WTC11 (cell line): ENCODE measurements at places on chromosomes 2 and 18.
A peak's percentile ranks its signal among the peaks of the same experiment; 100 is the strongest.

DNA sequence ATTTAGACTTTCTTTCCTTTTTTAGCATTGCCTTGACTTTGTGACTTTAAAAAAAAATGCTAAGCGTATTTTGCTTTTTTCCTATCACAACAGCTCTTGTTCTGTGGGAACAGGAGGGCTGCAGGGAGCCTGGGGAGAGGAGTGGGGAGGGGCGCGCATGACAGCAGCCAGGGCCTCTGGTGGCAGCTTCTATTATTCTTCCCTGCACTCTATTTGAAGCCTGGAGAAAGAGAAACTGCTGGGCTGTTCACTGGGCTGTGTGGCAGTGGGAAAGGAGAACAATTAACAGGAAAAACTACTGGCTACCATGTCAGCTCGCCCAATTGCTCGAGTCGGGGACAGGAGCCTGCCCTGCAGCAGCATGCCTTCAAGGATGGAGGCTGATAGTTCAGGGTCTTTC, 119.0 kb upstream of the ZBTB14 start:
- peaks cover 31% of the 10 kb centered on the region for H3K4me1 ChIP-seq
- H3K36me3 ChIP-seq: no peaks in the 10 kb centered on the region
- H3K27me3 ChIP-seq: no peaks in the 10 kb centered on the region

GRCh38 chr18:9683418-9684396, 24.4 kb upstream of the RAB31 start:
- no peak overlapping the region for H3K4me3 ChIP-seq
- no peak for DNase-seq
- peaks cover 21% of the 10 kb centered on the region for H3K4me1 ChIP-seq
- H3K27ac ChIP-seq: no peak overlapping the region
- no peaks in the 10 kb centered on the region for H3K36me3 ChIP-seq

- H3K4me1 ChIP-seq: peaks cover 14% of the 10 kb centered on the region
- H3K27me3 ChIP-seq: no peaks in the 10 kb centered on the region; the same call in 1 of the 2 replicates
- no peak overlapping the region for H3K4me3 ChIP-seq
- no peak overlapping the region for H3K27ac ChIP-seq
These were observed 64.7 kb upstream of the PXDN start for GRCh38 chr2:1808981-1809422.

GRCh38 chr2:229463841-229464346, 192.8 kb upstream of the PID1 start:
- no peak for DNase-seq
- H3K27me3 ChIP-seq: no peaks in the 10 kb centered on the region

GRCh38 chr2:135072125-135072997, 20.3 kb downstream of the RAB3GAP1 start:
- DNase-seq: no peak
- no peak overlapping the region for H3K4me3 ChIP-seq
- no peaks in the 10 kb centered on the region for H3K27me3 ChIP-seq
- no peaks in the 10 kb centered on the region for H3K4me1 ChIP-seq

DNA sequence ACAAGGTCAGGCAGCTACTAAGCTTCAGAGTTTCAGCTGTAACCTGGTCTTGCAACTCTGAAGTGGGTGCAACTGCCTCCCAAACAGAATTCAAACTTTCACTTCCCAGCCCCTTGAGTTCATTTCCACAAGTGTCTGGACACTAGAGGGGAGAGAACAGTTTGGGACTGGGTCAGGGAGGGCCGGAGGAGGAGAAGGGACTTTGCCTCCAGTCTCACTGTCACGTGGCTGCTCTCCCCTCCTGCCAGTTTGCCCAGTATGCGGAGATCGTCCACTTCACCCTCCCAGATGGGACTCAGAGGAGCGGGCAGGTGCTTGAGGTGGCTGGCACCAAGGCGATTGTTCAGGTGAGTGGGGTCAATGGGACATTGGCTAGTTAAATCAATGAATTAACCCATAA, 20.6 kb upstream of the ANKRD53 start:
- H3K27me3 ChIP-seq: peaks cover 49% of the 10 kb centered on the region
- H3K27ac ChIP-seq: no peak overlapping the region
- H3K4me3 ChIP-seq: no peak overlapping the region
- peaks cover 3% of the 10 kb centered on the region; the same call in 1 of the 2 replicates for H3K4me1 ChIP-seq
- no peaks in the 10 kb centered on the region for H3K36me3 ChIP-seq

GRCh38 chr2:152132306-152132705, 33.5 kb upstream of the CACNB4 start:
- no peak overlapping the region for H3K27ac ChIP-seq
- no peak for DNase-seq
- H3K27me3 ChIP-seq: no peaks in the 10 kb centered on the region
- H3K4me3 ChIP-seq: no peak overlapping the region
- peaks cover 12% of the 10 kb centered on the region for H3K4me1 ChIP-seq

DNA sequence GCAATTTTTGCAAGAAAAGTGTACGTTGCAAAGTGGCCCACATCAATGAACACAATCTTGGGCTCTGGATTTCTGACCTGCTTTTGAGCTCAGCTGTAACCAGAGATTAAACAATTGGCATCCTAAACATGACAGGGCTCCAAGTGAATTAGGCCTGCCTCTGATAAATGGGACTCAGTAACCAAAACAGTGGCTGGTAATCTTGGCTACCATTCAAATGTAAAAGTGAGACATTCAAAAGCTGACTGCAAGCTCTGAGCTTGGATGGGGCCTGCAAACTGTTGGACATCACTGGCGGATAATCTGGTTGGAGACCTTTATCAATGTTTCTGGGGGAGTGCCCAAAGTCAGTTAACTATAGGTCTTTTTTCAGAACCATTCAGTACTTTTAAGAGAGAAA, 160.7 kb downstream of the RAB3GAP1 start:
- no peaks in the 10 kb centered on the region for H3K27me3 ChIP-seq
- peaks cover 20% of the 10 kb centered on the region for H3K4me1 ChIP-seq
- no peak for DNase-seq
- peaks cover 10% of the 10 kb centered on the region for H3K36me3 ChIP-seq
- H3K4me3 ChIP-seq: no peak overlapping the region

- no peaks in the 10 kb centered on the region for H3K36me3 ChIP-seq
- DNase-seq: no peak
- H3K27ac ChIP-seq: no peak overlapping the region
- H3K4me1 ChIP-seq: peaks cover 17% of the 10 kb centered on the region
- H3K4me3 ChIP-seq: no peak overlapping the region
These were observed 102.6 kb upstream of the RBBP8 start for GRCh38 chr18:22830511-22830910.

- H3K27me3 ChIP-seq: peaks cover 2% of the 10 kb centered on the region; the same call in 1 of the 2 replicates
- H3K27ac ChIP-seq: no peak overlapping the region
- H3K4me1 ChIP-seq: peaks cover 43% of the 10 kb centered on the region
- H3K36me3 ChIP-seq: no peaks in the 10 kb centered on the region
These were observed 287.5 kb upstream of the VRK2 start for GRCh38 chr2:57759131-57759530.

- no peak for DNase-seq
- H3K27me3 ChIP-seq: no peaks in the 10 kb centered on the region; the same call in 1 of the 2 replicates
- H3K4me3 ChIP-seq: no peak overlapping the region
- H3K27ac ChIP-seq: no peak overlapping the region
- H3K36me3 ChIP-seq: peaks cover 29% of the 10 kb centered on the region
These were observed 3.8 kb downstream of the SP3 start for GRCh38 chr2:173961346-173961705.

DNA sequence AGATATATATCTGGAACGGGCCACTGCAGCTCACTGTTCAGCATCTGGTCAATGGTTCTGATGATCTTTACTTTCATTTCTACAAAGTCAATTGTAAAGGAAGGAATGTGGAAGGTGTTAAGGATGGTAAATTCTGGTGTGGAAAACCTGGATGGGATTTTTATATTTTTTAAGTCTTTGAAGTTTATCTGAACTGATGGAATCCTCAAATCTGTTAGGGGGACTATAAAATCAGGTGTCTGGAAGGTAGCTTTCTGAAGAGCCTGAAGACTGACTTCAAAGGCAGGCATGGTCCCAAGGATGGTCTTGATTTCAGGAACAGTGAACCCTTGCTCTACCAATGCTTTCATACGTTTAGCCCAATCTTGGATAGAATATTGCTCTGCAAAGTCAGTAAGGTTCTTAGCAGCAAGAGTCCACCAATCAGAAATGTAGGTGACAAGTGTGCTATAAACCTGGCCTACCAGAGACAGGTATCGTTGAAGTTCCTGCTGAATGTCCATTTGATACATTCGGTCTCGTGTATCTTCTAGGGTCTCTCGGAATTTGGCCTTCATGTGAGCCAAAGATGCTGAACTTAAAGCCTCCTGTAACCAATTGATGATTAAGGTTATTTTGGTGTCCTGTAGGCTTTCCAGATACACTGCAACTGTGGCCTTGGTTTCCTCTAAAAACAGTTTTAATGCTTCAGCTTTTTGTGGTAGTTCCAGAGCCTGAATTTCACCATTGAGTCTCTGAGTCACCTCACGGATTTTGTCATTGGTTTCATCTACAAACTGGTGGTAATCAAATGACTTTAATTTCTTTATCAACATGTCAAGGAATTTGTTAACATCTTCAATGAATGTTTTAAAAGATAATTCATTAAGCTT, 34.8 kb downstream of the APOB start:
- no peak for DNase-seq
- no peaks in the 10 kb centered on the region for H3K36me3 ChIP-seq
- H3K27ac ChIP-seq: no peak overlapping the region

- peaks cover 3% of the 10 kb centered on the region; the same call in 1 of the 2 replicates for H3K27me3 ChIP-seq
- peak overlapping the region; percentile 45 for H3K4me3 ChIP-seq
- peaks cover 27% of the 10 kb centered on the region for H3K4me1 ChIP-seq
- peak overlapping the region; percentile 37; the same call in 1 of the 2 replicates for H3K27ac ChIP-seq
These were observed 21.0 kb downstream of the SNORC start for GRCh38 chr2:232890896-232891601.

- H3K27me3 ChIP-seq: no peaks in the 10 kb centered on the region
- no peaks in the 10 kb centered on the region for H3K36me3 ChIP-seq
- no peak for DNase-seq
- peak overlapping the region; percentile 93 for H3K27ac ChIP-seq
- peaks cover 50% of the 10 kb centered on the region for H3K4me1 ChIP-seq
- peak overlapping the region; percentile 41 for H3K4me3 ChIP-seq
These were observed 53.2 kb downstream of the EEF1B2 start for GRCh38 chr2:206212673-206213513.
